Fibroblast of pulmonary artery (primary cell): ENCODE measurements at places on chromosomes 5 and 9.

DNA sequence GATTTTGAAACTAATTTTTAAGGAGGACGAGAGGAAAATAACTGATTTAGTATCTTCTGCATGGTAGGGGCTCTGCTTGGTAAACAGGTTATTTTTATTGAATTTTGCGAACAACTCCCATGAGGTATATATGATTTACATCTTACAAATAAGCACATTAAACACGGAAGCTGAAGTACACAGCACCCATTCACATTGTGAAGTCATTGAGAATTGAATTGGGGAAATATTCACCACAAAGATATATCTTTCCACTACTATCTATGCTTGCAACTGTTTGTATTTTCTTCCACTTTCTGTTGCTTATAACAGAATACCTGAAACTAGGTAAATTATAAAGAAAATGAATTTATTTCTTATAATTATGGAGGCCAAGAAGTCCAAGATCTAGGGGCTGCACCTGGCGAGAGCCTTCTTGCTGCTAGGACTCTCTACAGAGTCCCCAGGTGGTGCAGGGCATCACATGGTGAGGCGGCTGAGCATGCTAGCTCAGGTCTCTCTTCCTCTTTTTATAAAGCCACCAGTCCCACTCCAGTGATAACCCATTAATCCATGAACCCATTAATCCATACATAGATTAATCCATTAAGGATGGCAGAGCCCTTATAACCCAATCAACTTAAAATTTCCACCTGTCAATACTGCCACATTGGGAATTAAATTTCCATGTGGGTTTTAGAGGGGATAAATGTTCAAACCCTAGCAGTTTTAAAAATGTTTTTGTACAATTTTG is 79.0 kb upstream of the ZNF608 start:
- no peak for DNase-seq

DNA sequence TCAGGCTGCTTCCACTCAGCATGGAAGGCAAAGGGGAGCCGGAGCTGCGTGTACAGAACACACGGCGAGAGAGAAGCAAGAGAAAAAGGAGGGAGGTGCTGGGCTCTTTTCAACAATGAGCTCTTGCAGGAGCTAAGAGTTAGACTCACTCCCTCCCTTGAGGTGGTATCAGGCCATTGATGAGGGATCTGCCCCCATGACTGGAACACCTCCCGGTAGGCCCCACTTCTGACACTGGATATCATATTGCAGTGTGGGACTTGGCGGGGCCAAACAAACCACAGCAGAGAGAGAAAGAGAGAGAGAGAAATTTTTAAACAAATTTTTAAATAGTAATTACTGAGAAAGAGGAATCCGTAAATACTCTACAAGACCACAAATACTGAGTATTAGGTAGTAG is 182.2 kb downstream of the TRIO start:
- no peak for DNase-seq

GRCh38 chr5:41722359-41722950 is 147.8 kb downstream of the OXCT1 start:
- DNase-seq = peak; percentile 23

DNA sequence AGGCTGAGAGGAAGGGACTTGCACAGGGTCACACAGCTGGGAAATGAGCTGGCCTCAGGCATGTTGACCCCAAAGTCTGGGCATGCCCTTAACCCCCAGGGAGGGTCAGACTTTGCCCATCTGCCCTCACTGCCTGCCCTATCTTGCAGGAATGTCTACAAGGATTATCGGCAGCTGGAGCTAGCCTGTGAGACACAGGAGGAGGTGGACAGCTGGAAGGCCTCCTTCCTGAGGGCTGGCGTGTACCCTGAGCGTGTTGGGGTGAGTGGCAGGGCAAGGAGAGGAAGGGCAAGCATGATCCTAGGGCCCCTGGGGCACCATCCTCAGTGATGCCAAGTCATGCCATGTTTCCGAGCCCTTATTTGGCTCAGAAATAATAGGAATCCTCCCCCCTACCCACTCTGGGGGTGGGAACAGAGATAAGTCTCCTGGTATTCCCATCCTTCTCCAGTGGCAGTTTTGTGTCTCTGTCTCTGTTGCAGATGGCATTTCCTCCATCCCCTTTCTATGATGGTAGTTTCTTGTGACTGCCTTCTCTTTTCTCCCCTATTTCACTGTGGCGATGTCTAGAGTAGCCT is 28.5 kb downstream of the GOLGA2 start:
- no peak for DNase-seq

DNA sequence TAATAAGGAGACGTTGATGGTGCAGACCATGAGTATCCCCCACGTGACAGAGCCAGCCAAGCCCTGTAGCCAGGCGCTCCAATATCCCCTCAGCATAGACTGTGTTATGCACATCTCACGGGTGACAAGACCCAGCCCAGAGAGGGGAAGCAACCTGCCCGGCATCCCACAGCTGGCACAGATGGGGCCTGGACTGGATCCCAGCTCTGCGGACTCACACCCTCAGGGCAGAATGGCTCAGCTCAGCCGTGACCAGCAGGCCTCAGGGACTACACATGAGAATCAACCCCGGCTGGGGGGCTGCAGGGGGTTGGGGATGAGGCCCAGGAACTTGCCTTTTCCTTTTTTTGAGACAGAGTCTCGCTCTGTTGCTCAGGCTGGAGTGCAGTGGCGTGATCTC is 11.7 kb downstream of the FIBCD1 start:
- DNase-seq = no peak

GRCh38 chr9:112945620-112946208 is 55.0 kb upstream of the SLC46A2 start:
- no peak for DNase-seq

DNA sequence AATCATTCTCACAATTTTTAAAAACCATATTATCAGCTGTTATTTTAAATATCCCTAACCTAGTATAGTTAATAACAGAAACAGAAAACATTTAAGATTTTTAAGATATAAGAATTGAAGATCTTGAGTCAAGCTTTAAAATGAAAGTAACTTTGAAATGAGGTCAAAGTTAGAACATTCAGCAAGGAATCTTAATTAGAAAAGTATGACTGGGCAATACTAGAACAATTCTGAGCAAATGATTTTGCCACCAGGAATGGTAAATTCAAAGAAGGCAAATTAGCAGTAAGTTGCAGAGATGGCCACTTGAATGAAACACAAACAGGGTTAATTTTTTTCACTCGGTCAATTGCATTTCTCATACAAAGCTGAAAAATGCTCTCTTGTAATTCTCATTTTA is 117.9 kb downstream of the NXNL2 start:
- no peak for DNase-seq

DNA sequence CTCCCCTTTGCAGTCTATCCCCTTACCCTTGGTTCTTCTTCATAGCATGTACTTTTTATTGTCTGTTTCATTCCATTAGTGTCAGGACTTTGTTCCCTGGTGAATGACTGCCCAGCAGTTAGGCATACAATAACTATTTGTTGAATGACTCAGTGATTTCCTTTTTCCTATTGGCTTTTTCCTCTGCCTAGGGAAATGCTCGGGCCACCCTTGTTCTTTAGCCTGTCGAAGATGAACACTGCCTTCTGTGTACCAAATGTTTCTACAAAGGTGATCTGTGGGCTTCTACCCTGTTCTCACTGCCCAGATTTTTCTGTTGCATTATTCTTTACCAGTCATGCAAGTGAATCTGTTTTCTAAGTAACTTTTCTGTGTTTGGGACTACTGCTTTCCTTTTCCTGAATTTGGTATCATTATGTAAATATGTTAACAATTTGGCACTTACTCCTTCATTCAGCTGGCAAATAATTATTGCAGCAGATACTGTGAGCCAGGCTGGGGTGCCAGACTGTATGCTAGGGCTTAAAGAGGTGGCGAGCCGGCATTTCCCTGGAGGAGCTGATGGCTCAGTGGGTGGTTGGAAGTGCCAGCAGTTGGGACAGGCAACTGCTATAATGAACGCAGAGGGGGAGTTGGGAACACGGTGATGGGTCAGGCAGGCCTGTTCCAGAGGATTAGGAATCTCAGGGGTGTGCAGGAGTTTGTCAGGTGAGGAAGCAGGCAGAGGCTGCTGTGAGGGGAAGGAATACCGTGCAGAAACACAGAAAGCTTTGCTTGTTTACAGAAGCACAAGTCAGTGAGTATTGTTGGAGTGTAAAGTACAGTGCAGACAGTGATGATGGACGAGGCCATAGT is 30.6 kb downstream of the KDM4C start:
- DNase-seq = peak; percentile 57

DNA sequence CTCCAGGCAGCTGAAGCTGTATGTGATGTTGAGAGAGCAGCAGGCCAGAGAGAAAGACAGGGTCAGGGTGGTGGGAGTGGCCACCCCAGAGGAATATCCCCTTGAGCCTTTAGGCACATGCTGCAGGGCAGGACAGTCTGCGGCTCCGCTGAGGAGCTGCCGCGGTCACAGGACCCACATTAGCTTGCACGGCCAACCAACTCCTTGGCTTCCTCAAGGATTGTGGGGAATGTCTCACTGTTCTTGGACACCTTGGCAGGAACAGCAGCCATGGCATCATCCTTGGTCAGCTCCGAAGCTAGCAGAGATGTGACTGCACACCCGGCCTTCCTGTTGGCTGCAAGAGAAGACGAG is 27.8 kb downstream of the PCDHGC5 start:
- DNase-seq = no peak

DNA sequence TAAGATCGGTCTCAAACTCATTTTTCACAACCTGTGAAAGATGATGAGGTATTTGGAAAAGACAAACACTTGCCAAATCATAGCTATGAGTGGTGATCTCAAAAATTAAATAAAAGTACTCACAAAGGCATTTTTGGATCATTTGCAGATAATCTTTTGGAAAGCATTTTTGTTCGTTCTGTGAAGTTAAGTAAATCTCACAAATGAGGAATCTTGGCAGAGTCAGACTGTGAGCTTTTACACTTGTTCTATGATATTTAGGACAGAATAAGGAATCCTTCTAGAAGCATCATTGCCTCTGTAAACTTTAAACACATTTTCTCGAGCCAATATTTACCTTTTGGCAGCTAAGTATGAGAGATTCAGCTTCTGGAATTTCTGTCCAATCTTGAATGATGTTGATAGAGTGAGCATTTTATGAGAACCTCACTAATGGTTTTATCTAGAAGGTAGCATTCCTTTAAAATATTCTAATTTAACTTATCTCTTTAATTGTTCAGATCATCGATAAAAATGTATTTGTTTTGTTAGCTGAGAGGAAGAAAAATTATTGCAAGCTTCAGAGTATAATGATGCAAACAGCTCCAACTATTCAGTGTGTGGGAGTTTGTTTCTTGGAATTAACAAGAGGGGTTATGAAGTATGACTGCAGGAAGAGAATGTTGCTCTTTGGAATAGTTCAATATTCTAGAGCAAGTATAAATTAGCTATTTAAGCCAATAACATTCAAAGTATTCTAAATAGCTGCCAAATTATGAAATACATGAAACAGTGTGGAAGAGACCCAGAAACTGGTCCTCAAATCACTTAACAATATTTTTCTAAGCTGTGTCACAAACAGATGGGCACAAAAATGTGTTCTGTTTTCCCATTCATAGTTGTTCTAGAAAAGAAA is 48.6 kb upstream of the SLCO6A1 start:
- no peak for DNase-seq

GRCh38 chr5:73254642-73255041 is 81.6 kb downstream of the TMEM174 start:
- DNase-seq = no peak

- DNase-seq = peak; percentile 4
These were observed 104.6 kb downstream of the PRR16 start for GRCh38 chr5:120568711-120569110.

DNA sequence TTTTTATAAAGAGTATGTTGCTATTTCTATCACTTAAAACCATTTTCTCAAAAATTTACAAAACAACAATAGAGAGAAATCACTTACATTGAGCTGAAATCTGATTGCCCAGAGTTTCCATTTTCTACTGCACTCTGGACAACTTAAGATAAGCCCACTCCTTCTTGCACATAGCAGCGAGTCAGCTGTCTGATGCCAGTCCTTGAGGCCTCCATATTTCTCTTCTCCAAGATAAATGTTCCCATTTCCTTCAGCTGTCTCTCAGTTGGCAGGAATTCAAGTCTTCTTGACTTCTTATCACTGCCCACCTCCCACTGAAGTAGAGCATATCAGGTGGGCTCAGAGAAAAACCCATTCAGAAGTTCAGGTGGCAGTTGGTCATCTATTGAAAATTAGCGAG is 78.5 kb upstream of the PIP5K1B start:
- no peak for DNase-seq

DNA sequence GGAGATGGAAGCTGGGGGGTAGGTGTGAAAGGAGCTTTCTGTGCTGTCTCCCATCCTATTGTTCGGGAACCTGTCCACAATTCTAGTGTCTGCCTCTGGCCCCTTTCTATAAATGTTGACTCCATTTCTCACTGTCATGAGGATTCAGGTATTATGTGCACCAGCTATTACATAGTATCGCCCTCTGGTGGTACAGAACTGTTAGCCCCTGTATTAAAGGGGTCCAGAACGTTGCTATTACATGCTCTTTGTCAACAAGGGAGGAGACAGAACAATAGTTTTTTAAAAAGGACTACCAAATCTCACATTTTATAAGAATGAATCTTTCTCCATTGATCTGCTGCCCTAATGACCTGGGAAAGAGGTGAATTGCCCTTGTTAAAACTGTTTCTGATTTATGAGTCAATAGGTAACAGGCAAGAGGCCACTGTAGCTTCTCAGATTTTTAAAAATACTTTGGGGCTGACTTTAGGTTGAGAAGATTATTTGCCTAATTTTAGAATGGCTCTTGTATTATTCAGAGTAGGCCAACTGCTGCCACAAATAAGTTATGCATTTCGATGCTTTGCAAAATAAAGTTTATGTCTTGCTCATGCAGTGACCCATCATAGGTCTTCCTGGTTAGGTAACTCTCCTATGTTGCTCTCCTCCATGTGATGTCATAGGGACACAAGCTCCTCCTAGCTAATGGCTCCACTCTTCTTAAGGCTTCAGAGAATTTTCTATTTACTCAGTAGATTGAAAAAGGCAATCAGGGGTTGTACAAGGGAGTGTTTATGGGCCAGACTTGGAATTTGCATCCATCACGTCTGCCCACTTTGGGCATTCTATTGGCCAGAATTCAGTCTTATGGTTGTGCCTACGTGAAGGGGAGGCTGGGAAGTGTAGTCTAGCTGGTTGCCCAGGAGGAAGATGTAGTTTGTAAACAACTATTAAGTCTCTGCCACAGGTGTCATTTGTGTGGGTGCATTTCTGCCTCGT is 20.8 kb downstream of the DCANP1 start:
- peak; percentile 67 for DNase-seq

GRCh38 chr9:4321554-4321953 is 21.7 kb upstream of the GLIS3 start:
- no peak for DNase-seq

DNA sequence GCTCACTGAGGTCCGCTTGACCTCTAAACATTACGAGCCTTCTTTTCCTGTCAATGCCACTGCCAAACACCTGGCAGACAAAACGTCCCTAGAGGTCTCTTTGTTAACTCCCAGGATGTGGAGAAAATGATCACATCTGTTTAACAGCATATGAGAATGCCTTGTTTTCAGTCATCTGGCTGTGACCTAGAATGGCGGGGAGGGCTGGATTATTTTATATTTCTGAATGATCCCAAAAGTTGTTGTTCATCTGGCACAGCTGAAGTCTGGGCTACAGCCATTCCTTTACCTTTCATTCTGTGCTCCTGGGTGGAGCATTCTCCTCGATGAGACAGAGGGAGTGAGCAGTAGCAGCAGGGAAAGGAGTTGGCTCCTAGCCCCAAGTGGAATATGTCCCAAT is 138.2 kb downstream of the PRDM6 start:
- no peak for DNase-seq
